Heart right ventricle (tissue), 16 donors: ENCODE measurements at places on chromosomes 12 and 14.

- no peaks in the 10 kb centered on the region for H3K36me3 ChIP-seq
- H3K4me1 ChIP-seq, result no peaks in the 10 kb centered on the region
- H3K4me3 ChIP-seq, result no peak overlapping the region
Observed at GRCh38 chr12:113445544-113446171, 23.5 kb downstream of the SDSL start.

GRCh38 chr12:88472775-88473174 lies 107.5 kb downstream of the KITLG start:
- H3K27ac ChIP-seq, result no peak overlapping the region
- no peak overlapping the region for H3K4me3 ChIP-seq
- no peaks in the 10 kb centered on the region for H3K27me3 ChIP-seq
- DNase-seq, result no peak

DNA sequence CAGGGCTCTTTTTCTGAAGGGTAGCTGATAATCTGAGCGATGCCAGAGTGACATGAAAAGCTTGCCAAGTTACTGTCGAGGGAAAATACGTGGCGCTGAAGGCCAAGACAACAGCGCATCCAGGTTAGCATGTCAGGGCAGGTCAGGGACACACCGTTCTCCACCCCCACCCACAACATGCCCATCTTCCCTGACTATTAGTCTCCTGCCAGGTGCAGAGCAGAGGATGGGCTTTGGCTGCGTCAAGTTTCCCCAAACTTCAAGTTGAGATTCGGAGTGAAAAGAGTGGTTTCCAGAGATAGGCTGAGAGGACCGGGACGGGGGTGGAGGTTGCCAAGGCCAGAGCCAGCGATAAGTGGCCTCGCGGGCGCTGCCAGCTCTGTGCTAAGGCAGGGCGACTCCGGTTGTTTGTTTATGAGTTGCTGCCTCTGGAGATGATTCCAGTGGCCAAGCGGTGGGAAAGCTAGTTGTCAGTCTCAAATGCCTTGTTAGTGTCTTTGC lies 1.7 kb downstream of the TRHDE start:
- no peak for DNase-seq
- H3K4me1 ChIP-seq, result no peaks in the 10 kb centered on the region
- H3K27me3 ChIP-seq, result peaks cover 87% of the 10 kb centered on the region
- no peak overlapping the region for H3K27ac ChIP-seq
- peak overlapping the region; percentile 55 for H3K4me3 ChIP-seq
- H3K36me3 ChIP-seq, result no peaks in the 10 kb centered on the region

GRCh38 chr12:75611041-75611440 lies 99.6 kb upstream of the KRR1 start:
- no peaks in the 10 kb centered on the region for H3K4me1 ChIP-seq
- no peak overlapping the region for H3K4me3 ChIP-seq
- no peak for DNase-seq
- no peaks in the 10 kb centered on the region for H3K27me3 ChIP-seq

DNA sequence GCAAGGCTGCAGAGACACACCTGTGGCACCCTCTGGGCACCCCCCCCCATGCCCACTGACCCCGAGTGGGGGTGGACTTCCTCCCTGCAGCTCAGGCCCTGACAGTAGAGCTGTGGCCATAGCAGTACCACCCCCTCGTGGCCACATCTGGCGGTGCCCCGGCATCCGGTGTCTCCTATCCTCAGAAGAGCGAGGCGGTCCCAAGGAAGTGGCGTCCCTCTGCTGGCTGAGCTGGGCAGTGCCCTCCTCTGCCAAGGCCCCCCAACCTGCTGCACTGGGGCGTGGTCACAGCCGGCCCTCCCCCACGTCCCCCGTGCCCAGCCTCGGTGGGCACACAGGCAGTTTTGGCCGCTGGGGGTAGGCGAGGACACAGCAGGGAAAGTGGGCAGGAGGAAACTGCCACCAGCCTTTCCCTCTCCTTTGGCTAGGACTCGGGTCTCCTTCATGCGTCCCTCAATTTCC lies 6.0 kb upstream of the SLC6A12 start:
- DNase-seq, result peak; percentile 35
- no peak overlapping the region for H3K27ac ChIP-seq
- H3K4me3 ChIP-seq, result no peak overlapping the region

- no peaks in the 10 kb centered on the region for H3K36me3 ChIP-seq
- no peaks in the 10 kb centered on the region for H3K27me3 ChIP-seq
Observed at GRCh38 chr12:104468371-104468770, 11.6 kb downstream of the CHST11 start.

- H3K27ac ChIP-seq, result no peak overlapping the region
- no peak for DNase-seq
- H3K4me3 ChIP-seq, result no peak overlapping the region
- H3K4me1 ChIP-seq, result peaks cover 12% of the 10 kb centered on the region
- H3K36me3 ChIP-seq, result no peaks in the 10 kb centered on the region
Observed at GRCh38 chr14:51018521-51018920, 74.2 kb upstream of the PYGL start.

DNA sequence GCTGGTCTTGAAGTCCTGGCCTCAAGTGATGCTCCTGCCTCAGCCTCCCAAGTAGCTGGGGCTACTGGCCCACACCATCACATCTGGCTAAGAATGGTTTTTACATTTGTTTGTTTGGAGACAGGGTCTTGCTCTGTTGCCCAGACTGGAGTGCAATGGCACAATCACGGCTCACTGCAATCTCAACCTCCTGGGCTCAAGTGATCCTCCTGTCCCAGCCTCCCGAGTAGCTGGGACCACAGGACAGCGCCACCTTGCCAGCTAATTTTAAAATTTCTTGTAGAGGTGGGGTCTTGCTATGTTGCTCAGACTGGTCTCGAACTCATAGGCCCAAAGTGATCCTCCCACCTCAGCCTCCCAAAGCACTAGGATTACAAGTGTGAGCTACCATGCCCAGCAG lies 28.6 kb upstream of the TSPAN9 start:
- H3K36me3 ChIP-seq, result no peaks in the 10 kb centered on the region
- no peaks in the 10 kb centered on the region for H3K27me3 ChIP-seq
- H3K4me1 ChIP-seq, result no peaks in the 10 kb centered on the region
- DNase-seq, result no peak
- H3K4me3 ChIP-seq, result no peak overlapping the region

- DNase-seq, result no peak
- H3K4me1 ChIP-seq, result no peaks in the 10 kb centered on the region
- H3K36me3 ChIP-seq, result no peaks in the 10 kb centered on the region
- no peak overlapping the region for H3K27ac ChIP-seq
- H3K4me3 ChIP-seq, result no peak overlapping the region
Observed at GRCh38 chr12:130179621-130180020, 17.4 kb downstream of the FZD10 start.

GRCh38 chr12:26281320-26281719 lies 85.9 kb downstream of the SSPN start:
- H3K4me3 ChIP-seq, result no peak overlapping the region
- H3K36me3 ChIP-seq, result no peaks in the 10 kb centered on the region
- peaks cover 3% of the 10 kb centered on the region for H3K4me1 ChIP-seq
- no peak for DNase-seq
- peak overlapping the region; percentile 22 for H3K27ac ChIP-seq
- no peaks in the 10 kb centered on the region for H3K27me3 ChIP-seq

GRCh38 chr14:46581036-46581671 lies 70.4 kb downstream of the RPL10L start:
- H3K36me3 ChIP-seq, result no peaks in the 10 kb centered on the region
- no peak overlapping the region for H3K27ac ChIP-seq
- no peak for DNase-seq
- H3K4me1 ChIP-seq, result no peaks in the 10 kb centered on the region

DNA sequence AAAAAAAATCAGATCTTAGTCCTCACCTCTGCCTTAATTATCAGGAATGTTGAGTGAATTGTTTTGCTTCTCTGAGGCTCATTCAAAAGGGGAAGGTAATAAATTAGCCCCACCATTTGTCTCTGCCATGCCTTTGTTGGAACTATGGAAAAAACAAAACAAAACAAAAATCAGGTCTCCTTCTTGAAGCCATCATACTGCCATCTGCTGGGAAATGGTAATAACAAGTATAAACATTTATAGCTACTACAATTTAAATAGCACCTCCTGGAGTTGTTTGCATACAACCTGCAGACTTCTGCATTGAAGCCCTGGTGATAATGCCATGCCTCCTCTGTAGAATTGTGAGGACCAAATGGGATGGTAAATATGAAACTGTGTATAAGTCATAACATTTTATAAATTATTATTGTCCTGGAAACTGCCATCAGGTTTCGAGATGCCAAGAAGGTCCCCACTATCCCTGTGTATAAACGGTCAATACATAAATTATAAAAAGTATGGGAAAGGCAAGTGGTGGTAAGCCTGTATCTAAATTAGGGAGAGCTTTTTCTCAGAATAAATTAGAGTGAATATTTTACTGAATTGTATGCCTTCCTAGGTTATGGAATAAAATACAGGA lies 87.2 kb upstream of the FGD4 start:
- no peak overlapping the region for H3K4me3 ChIP-seq
- peaks cover 22% of the 10 kb centered on the region for H3K4me1 ChIP-seq
- no peaks in the 10 kb centered on the region for H3K36me3 ChIP-seq
- no peak overlapping the region for H3K27ac ChIP-seq

DNA sequence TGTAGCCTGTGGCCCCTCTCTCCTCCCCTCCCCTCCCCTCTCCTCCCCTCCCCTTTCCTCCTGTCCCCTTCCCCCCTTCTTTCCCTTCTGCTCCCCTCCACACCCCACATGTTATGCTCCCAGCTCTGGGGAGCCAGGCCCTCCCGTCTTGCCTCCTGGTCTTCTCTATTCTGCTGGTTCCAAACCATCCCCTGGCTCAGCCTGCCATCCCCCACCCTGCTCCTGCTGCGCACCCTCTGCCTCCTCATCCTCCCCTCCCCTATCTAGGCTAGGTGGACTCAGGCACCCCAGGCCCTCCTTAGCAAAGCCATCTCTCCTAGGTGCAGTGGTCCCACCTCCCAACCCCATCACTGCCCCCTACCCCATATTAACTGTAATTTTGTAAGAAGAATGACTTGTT lies 99.5 kb downstream of the CALM1 start:
- H3K4me1 ChIP-seq, result peaks cover 17% of the 10 kb centered on the region
- no peak for DNase-seq
- H3K36me3 ChIP-seq, result no peaks in the 10 kb centered on the region
- H3K27me3 ChIP-seq, result no peaks in the 10 kb centered on the region
- no peak overlapping the region for H3K27ac ChIP-seq

GRCh38 chr12:2959192-2959504 lies at the start of gene TEAD4:
TEAD4 (plus strand) TSS chr12:2959397.
- H3K4me3 ChIP-seq, result peak within 1 kb of the TSS; percentile 35
- peak within 1 kb of the TSS; percentile 88 for H3K27ac ChIP-seq
- H3K4me1 ChIP-seq, result peaks cover 45% of the 10 kb centered on the region
- H3K36me3 ChIP-seq, result no peaks in the 10 kb centered on the region
- DNase-seq, result peak; percentile 69

DNA sequence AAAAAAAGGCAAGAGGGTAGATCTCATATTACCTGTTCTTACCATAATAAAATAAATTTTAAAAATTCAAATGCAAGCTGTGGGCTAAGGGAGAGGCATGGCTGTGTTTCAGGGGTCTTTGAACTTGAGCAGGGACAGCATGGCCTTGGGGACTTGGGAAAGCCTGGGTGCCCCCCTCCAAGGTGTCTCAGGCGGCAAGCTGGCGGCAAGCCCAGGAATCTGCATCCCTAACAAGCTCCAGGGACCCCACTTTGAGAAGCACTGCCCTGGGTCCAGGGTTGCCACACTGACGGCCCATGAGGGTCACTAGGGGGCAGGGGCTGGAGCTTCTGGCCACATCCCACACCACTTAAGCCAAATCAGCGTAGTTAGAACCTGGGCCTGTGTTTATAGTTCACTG lies 193.8 kb downstream of the SLC15A4 start:
- no peaks in the 10 kb centered on the region for H3K36me3 ChIP-seq
- H3K27ac ChIP-seq, result no peak overlapping the region
- H3K4me3 ChIP-seq, result no peak overlapping the region
- no peaks in the 10 kb centered on the region for H3K4me1 ChIP-seq
- no peaks in the 10 kb centered on the region for H3K27me3 ChIP-seq
- no peak for DNase-seq

DNA sequence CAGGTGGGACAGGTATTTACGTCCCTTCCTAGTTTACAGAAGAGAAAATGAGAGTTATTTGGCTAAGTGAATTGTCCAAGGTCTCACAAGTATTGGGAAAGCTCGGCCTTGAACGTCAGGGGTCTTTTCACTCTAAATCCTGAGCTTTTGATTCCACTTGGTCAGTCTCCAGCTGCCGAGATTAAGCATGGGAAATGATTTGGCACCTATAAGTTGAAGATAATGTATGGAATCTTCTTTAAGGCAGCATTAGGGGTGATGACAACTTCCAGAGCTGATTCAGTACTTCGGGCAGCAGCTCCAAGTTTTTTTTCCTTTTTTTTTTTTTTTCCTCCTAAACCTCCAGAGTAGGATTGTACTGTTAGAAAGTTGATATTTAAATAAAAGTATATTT lies 722 bp downstream of the FAM234B start:
- peaks cover 17% of the 10 kb centered on the region for H3K4me1 ChIP-seq
- DNase-seq, result no peak
- H3K4me3 ChIP-seq, result peak overlapping the region; percentile 94
- H3K27me3 ChIP-seq, result peaks cover 7% of the 10 kb centered on the region

- H3K36me3 ChIP-seq, result no peaks in the 10 kb centered on the region
- no peak for DNase-seq
- no peak overlapping the region for H3K4me3 ChIP-seq
- H3K27me3 ChIP-seq, result no peaks in the 10 kb centered on the region
- H3K4me1 ChIP-seq, result no peaks in the 10 kb centered on the region
Observed at GRCh38 chr12:42603246-42603990, 13.9 kb upstream of the PRICKLE1 start.

GRCh38 chr12:20220339-20220738 lies 148.0 kb upstream of the PDE3A start:
- no peak overlapping the region for H3K27ac ChIP-seq
- H3K4me1 ChIP-seq, result no peaks in the 10 kb centered on the region
- H3K27me3 ChIP-seq, result no peaks in the 10 kb centered on the region

- H3K4me1 ChIP-seq, result peaks cover 34% of the 10 kb centered on the region
- no peaks in the 10 kb centered on the region for H3K27me3 ChIP-seq
- no peak overlapping the region for H3K4me3 ChIP-seq
- H3K27ac ChIP-seq, result peak overlapping the region; percentile 67
- no peaks in the 10 kb centered on the region for H3K36me3 ChIP-seq
- DNase-seq, result no peak
Observed at GRCh38 chr14:90573385-90574105, 176.7 kb downstream of the CALM1 start.

DNA sequence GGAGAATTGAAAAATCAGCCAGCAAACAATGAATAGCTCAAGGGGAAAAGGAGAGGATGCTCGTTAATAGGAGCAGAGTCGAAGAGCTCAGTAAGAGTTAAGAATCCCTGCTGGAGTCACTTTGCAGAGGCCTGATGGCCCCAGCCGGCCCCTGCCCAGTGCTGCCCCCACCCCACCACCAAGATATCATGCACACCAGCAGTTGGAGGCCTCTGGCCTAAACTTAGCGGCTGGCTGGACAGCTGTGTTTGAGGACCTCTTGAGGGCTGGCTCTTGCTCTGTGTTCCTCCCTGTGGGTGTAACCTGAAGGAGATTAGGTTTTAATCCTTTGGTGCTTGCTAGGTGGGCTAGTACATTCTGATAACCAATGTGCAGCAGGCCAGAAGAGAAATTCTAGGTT lies 142.0 kb downstream of the PLXNC1 start:
- no peaks in the 10 kb centered on the region for H3K27me3 ChIP-seq
- peaks cover 3% of the 10 kb centered on the region for H3K36me3 ChIP-seq
- peaks cover 17% of the 10 kb centered on the region for H3K4me1 ChIP-seq
- no peak overlapping the region for H3K4me3 ChIP-seq

GRCh38 chr14:54350203-54350602 lies 46.6 kb upstream of the CDKN3 start:
- H3K27ac ChIP-seq, result no peak overlapping the region
- H3K36me3 ChIP-seq, result no peaks in the 10 kb centered on the region
- no peaks in the 10 kb centered on the region for H3K27me3 ChIP-seq
- no peak overlapping the region for H3K4me3 ChIP-seq
- no peak for DNase-seq
- peaks cover 11% of the 10 kb centered on the region for H3K4me1 ChIP-seq
